ENCODE measurements at places on chromosomes 3 and 15.
A peak's percentile ranks its signal among the peaks of the same experiment; 100 is the strongest.

- no peak for DNase-seq
These were observed 45.2 kb upstream of the NR2F2 start for GRCh38 chr15:96285305-96285704.

GRCh38 chr3:77541203-77541922 lies 501.5 kb downstream of the ROBO2 start:
- no peak for DNase-seq

GRCh38 chr15:29260896-29261295 lies 8.7 kb downstream of the NSMCE3 start:
- no peak for DNase-seq

- DNase-seq = no peak
These were observed 41.2 kb downstream of the PIGB start for GRCh38 chr15:55360256-55360655.

DNA sequence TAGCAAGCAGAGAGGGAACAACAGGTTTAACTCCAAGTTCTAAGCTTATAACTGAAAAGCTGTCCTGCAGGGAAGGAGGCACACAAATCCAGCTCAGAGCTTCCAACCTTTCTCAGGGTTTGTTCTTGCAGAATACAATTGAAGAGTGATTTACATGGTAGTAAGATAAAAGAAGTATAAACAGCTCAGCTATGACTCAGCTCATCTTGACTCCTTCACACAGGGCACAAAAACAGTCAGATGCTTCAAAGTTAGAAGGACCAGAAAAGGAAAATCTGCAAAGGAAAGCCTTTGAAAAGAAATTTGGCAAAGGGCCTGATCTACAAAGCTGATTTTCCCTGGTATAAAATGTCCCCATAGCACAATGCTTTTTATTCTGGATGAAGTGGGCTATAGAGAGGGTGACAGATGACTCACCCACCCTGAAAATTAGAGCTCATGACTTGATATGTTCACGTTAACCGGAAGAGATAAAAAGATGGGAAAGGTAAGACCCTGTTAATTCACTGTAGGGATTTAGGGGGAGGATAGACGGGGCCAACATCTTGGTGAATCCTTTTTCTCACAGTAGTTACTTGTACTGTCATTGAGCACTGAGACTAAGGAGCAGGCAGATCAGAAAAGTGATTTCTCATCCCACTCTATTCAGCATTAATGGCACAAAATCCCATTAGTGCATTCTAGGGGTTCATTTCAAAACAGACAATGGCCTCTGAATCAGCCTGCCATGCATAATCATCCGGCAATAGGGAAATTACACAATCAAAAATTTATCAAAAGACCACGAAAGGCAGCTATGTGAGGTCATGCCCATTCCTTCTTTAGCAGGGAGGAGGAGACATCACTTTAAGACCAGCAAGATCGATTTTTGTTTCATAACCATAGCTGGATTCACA lies 143.5 kb downstream of the GAP43 start:
- no peak for DNase-seq

GRCh38 chr3:106140431-106140830 lies 271.6 kb upstream of the CBLB start:
- DNase-seq = no peak

- DNase-seq = no peak
These were observed 13.6 kb upstream of the SRP14 start for GRCh38 chr15:40052604-40053003.

GRCh38 chr3:161576714-161577510 lies 80.3 kb downstream of the OTOL1 start:
- DNase-seq = no peak

DNA sequence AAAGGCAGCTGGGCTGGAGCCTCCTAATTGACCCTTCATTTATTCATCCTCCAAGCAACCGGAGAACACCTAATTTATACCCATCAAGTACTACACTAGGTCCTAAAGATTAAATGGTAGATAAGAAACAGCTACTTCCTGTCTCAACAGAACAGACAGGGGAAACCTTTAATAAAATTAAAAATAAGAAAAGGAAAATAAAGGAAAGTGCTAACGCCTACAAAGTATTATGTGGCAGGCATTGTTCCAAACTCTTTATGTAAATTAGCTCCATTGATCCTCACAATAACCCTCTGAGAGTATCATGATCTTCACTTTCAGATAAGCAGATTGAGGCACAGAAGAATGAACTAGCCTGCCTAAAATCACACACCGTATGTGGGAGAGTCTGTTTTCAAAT lies 139.5 kb downstream of the CNTN6 start:
- no peak for DNase-seq

DNA sequence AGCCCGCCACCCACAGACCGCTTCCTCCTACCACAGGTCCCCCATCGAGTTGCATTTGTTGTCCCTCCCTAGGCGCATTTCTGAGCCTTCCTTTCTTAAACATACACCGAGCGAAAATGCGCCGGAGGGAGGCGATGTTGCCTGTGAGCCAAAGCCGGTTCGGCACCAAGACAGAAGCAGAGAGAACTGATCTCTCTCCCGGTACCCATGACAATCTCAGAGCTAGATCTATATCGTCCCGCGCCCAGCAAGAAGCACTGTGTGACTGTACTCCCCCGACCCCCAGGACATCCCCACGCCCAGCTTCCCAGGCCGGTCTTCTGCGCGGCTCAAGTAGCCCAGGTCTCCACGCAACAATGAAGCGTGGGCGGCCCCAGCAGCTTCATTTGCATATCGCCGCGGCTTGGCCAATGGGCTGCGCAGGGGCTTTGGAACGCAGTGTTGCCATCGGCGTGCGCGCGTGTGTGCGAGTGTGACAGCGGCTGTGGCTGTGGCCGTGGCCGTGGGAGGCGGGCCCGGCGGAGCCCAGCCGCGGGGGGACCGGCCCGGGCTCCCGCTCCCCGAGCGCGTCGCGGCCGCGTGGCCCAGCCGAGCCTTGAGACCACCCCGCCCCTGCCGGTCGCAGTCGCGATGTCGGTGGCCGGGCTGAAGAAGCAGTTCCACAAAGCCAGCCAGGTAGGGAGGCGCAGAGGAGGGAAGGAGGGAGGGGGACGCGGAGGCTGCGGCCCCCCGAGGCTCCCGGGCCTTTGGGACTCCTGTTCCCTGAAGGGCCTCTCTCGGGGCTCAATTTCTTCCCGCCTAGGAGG lies at the start of gene SH3GL3:
SH3GL3 (plus strand) TSS at position 438 of the 806 bp plus-strand sequence; CDS start at position 631, 193 bp downstream.
- DNase-seq = peak; percentile 21

- no peak for DNase-seq
These were observed 57.4 kb upstream of the IMPG2 start for GRCh38 chr3:101377796-101378195.
